ENCODE measurements at places on chromosomes 13 and 19. TPM values are rescaled to one million over a fixed set of nuclear protein-coding genes. Genes with fewer than 3 reads are reported as not detected.
A peak's percentile ranks its signal among the peaks of the same experiment; 100 is the strongest.

DNA sequence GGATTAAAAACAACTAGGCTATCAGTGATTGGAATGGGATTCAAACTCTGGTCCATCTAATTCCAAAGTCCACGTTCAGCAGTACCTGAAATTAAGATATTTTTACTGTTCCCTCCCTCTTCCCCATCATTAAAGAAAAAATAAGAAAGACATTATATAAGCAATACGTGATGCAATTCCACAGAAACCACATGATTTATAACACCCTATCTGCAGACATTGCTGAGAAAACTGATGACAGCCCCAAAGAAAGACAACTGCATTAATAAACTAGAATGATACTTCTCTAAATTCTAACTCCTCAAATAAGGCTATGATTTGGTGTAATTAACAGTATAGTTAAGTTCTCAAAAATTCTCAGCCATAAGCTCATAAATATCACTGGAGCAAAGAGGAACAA is 19.1 kb downstream of the LNX2 start:
- no peak for DNase-seq

GRCh38 chr19:17335575-17335974 is 920 bp upstream of the ANO8 start:
- peak; percentile 24 for DNase-seq

- no peak for DNase-seq
Observed at GRCh38 chr13:38941353-38941945, 49.2 kb downstream of the STOML3 start.

The TMEM86B gene
- 2.9 TPM for total RNA-seq

GRCh38 chr13:80245162-80245733 is 95.7 kb downstream of the SPRY2 start:
- no peak for DNase-seq

DNA sequence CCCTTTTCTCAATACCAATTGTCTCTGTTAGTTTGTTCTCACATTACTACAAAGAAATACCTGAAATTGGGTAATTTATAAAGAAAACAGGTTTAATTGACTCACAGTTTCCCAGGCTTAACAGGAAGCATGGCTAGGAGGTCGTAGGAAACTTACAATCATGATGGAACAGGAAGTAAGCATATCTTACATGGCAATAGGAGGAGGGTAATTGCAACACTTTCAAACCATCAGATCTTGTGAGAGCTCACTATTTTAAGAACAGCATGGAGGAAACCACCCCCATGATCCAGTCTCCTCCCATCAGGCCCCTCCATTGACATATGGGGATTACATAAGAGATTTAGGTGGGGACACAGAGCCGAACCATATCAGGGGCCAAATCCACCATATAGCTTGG is 1210.1 kb upstream of the SPRY2 start:
- DNase-seq, result no peak

GRCh38 chr19:4991996-4992698 is 23.2 kb downstream of the KDM4B start:
- DNase-seq, result no peak

GRCh38 chr19:17332677-17333581 is 1.7 kb downstream of the ANO8 start:
- DNase-seq, result no peak

The PLA2G4C gene
- total RNA-seq, result 9.3 TPM

All from left colon (tissue), 2 donors.